ENCODE measurements at places on chromosomes 3 and 15.

DNA sequence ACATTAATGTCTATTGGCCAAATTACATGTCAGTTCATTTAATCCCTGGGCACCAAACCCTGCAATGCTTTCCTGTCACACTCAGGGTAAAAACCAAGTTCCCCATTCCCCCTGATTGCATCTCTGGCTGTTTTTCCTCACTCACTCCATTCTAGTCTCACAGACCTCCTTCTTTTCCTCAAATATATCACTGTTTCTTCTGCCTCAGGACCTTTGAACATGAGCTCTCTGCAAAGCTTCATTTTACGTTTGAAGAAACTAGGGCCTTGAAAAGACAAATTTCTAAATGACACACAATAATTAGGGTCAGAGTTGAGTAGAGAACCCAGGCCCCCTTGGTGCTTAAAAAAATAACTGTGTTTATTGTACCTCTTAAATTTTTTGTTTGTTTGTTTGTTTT lies 230.6 kb downstream of the THRB start:
- no peak for DNase-seq

- no peak for DNase-seq
Observed at GRCh38 chr3:16179771-16180736, 5.6 kb downstream of the GALNT15 start.

- no peak for DNase-seq
Observed at GRCh38 chr3:107745354-107745753, 222.6 kb downstream of the BBX start.

- DNase-seq = no peak
Observed at GRCh38 chr3:29890801-29891200, 609.9 kb downstream of the RBMS3 start.

GRCh38 chr3:143510601-143511000 lies 337.7 kb downstream of the SLC9A9 start:
- no peak for DNase-seq

- DNase-seq = no peak
Observed at GRCh38 chr15:79990280-79990996, 19.4 kb upstream of the BCL2A1 start.

DNA sequence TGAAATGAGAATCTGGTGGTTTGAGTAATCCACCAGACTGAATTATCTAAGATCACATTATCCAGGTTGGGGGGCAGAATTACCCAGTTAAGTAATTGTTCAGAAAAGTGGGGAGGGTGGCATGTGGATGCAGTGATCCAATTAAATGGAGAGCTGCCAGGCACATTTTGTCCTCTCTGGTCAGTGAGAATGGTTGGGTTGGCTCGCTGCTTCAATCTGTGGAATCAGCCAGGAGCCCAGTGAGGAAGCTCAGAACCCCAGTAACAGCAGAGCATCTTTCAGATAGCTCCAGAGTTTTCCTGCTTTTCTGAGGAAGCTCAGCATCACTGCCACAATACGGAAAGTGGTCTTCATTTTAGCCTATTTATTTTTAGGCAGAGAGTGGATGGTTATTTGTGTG lies 6.4 kb upstream of the EXOG start:
- DNase-seq = no peak

DNA sequence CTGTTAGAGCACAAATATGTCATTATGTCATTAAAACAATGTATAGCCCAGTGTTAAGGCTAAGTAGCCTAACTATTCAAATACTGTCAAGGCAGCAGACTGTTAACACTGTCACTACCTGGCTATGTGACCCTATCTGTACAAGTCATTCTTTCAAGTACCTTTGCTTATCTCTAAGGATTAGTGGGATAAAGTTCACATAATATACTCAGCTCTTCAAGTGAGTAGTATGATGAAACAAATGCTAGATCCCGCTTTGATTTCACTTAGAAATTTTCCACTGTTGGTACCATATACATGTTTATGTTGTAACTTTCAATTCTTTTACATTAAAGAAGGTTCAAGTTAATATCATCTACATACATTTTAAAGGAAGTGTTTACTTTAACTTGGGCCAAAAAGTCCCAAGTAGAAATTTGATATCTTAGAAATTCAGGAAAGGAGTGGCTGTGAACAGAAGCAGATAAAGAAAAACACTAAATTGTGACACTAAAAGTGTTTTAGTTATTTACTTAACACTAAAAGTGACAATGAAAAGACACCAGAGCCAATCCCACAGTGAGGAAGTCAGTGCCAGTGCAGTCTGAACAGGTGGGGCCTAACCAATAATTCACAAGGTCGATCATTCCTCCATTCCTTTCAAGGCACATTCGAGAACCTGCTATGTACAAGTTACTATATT lies 4.8 kb upstream of the RFX7 start:
- no peak for DNase-seq

DNA sequence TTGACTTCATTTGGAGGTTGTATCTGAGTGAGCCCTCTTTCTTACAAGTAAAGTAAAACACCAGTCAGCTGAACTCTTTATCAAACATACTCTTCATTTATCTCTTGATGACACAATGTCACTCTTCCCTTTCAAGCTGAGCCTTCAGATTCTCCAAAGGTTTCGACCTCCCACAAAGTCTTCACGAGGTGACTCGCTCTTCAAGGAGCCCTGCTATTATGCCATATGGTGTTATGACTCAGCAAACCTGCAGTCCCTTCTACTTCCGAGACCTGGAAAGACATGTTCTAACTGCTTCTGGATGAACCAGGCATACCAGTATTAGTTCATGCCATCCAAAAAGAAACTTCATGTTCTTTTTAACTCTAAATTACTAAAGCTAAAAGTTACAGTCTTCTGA lies 23.1 kb downstream of the AADAC start:
- no peak for DNase-seq

DNA sequence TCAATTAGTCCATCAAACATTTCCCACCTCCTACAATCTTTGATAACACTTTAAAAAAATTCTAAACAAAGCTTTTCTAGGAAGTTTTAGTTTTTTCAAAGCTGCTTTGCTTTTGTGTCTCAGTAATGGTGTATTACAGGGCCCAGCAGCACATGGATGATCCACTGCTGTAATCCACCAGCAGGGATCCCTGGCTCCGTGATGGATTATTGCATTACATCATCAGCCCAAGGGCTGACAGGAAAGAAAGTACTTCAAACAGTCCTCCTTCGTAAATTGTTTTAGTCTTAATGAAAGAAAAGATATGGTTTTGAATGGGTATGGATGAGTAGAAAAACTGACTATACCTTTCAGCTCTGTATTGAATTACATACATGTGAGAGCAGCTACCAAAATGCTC lies 688.9 kb upstream of the NAALADL2 start:
- no peak for DNase-seq

GRCh38 chr3:56790016-56790821 lies 11.5 kb downstream of the ARHGEF3 start:
- no peak for DNase-seq

- DNase-seq = no peak
Observed at GRCh38 chr3:104553121-104553520, 813.6 kb upstream of the ALCAM start.

- no peak for DNase-seq
Observed at GRCh38 chr15:60804986-60805949, 326.3 kb upstream of the ICE2 start.

- no peak for DNase-seq
Observed at GRCh38 chr3:158790901-158791589, 10.8 kb upstream of the MFSD1 start.

DNA sequence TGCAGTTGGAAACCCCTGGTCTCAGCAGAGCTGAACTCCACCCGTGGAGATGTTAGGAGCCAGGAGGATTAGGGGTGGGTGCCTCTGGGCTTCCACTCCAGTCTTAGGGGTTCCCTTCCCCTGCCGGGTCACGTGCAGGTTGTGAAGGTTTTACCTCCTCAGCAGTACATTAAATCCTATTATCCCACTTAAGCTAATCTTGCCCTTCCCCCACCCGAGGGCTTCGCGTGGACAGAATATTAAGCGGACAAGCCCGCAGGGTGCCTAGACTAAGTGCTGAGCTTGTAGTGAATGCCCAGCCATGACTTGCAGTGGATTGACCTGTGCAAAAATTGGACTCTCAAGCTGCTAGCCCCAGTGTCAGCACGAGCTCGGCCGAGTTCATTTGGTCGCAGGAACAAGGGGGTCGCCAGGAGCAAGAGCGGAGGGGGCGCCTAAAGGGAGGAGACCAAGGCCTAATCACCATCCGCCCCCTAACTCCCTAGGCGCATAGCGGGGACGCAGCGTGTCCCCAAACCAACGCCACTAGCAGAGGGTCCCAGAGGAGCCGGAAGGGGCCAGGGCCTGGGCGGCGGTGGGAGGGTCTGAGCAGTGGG lies 498 bp upstream of the SEMA4B start:
- DNase-seq = no peak

GRCh38 chr3:53030619-53031449 lies 15.0 kb downstream of the SFMBT1 start:
- no peak for DNase-seq

DNA sequence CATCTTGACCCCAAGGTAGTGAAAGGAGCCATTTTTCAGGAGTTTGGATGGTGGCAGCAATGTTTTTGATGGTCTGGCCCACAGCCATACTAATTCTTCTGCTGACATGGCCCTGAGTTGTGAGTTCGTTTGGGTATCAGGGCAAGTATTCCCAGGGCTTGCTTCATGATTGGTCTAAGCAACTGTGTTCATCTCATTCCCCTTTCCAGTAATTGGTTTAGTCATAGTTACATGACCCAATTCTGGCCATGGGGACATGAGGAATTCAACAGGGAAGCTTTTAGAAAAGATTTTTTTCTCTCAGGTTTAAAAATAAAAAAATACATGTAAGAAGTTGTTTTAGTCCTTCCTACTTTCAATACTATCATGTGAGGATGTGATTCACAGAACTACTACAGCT lies 150.5 kb upstream of the NPHP3 start:
- DNase-seq = no peak

DNA sequence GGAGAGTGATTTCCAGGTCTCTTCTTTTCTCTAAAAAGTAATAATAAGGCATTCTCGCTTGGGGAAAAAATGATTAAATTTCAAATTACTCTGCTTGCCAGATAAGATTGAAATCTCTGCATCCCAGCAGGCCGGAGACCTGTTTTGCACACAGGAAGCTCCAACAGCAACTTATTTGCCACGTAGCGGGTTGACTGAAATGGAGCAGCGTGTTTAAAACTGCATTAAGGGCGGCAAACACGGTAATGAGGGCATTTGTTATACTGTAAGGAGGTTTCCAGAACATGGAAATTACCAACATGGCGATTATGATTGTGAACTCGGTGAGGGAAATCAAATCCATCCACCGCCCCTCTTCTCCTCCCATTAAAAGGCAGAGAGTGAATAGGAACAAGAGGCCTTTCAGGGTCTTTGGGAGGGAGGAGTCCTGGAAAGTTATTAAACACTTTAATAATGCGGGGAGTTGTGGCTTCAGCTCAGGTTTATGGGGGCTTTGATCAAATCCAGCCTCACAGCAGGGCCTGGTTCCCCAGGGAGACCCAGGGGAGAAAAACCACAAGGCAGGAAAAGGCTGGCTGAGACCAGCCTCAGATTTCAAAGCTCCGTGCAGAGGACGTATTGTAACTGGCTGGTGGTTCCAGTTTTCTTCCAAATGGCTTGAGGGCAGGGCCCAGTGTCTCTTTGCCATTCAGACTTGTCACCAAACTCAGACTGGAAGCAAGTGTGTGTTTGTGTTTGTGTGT lies 242.3 kb downstream of the TLE3 start:
- no peak for DNase-seq

DNA sequence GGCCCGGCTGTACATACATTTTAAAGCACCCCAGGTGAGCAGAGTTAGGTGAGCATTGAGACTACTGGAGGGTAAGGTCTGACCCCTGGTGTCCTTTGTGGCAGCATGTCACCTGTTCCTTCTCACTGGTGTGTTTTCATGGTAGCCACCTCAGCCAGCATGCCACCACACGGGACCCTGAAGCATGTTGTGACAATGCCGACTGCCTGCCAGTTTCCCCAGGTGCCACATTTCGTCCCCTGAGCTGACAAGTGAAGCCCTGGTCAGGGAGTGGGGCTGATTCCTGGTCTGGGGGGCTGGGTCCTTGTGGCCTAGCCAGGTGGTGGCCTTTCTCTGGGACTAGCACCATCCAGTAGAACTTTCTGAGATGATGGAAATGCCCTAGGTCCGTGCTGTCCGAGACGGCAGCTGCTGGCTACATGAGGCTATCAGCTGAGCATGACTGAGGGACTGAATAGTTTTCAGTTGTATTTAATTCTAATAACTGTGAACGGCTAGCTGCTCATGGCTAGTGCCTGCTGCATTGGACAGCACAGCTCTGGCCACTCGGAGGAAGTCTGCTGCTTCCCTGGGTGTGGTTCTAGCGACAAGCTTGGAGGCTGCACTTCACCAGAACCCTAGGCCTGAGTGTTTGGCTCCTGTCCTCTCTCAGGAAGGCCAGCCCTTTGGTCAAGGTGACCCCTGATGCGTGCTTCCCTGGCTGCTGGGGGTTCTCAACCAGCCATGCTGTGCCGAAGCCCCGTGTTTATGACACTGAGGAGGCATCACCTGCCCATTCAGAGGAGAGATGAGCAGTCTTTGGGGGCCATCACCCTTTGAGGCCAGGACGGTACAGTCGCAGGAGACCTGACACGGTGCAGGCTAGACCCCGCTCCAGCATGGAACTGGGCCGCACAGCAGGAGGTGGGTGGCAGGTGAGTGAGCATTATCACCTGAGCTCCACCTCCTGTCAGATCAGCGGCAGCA lies 3.9 kb downstream of the C3orf22 start:
- DNase-seq = peak; percentile 10

DNA sequence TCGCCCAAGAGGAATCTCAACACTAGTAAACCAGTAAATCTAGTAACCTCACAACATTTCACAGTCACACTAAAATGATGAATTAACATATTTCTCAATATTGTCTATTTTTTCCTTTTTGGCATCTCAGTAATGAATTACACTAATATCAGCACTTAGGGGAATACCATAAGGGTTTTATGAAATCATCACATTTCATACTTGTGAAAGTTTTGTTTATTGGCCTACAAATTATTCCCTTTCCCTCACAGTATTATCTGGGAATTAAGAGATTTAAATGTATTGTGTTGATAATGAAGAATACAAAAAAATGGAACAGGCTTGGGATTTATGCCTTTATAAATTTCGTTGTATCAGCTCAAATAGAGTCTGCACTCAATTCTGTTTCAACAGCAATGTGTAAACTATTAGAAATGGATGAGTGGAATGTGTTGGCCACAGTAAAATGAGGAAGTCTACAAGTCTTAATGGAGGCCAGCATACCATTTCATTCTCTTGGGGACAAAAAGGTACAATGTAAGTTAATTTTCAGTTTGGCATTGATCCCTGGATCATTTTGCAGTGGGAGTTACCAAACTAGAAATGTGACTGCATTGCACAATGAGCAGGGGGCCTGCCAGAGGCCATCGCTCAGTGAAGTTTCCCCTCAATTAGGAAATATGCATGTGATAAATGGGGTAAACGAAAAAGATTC lies 195.4 kb downstream of the FMN1 start:
- DNase-seq = no peak

All from breast epithelium (tissue), 4 donors.